GF-D8 (cell line): ENCODE measurements at places on chromosomes 5 and 9.

DNA sequence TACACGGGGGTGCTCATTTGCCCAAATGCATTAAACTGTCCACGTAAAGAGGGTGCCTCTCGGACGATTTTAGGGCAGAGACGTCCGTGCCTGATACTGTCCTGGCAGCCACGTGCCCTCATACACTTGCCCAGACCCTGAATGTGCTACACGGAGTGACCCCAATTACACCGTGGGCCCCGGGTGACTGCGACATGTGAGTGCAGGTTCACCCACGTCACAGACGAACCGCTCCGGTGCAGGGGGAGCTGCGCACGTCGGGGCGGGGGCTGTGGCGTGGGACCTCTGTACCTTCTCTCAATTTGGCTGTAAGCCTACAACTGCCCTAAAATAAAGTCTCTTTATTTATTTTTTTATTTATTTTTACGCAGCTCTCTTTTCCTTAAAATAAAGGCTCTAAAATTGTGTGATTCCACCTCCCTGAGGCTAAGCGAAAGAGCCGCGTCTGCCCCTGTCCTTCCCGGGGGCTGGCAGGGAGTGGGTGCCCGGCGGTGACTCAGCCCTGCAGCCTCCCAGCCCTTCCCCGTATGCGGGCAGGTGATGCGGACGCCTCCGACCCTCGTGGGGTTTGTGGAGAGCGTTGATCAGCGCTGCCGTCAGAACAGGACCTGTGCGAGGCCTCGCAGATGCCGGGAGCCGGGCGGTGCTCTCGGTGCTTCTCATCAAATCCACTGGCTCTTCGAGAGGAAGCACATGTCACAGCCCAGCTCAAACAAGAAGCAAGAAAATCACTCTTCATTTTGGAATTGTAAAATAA, 9.2 kb upstream of the EGFL7 start:
- DNase-seq: no peak

DNA sequence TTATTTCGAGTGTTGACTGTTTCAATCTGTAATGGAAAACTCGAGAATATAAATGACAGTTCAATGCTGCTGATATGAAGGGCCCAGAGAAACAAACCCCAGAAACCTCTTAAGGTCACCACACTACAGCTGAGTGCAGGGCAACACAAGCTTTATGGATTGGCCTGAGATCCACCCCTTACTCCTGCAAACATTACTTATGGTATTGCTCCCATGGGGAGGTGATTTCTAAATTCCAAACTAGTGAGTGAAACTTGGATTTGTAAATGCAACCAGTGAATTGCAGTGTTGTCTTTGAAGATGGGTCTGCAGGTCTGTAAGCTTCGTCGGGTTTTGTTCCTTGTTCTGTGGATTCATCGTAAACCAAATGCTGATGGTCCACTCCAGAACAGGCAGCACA, 85.4 kb downstream of the NTRK2 start:
- DNase-seq: no peak

- no peak for DNase-seq
These were observed 280.3 kb upstream of the CDH9 start for GRCh38 chr5:27318701-27319100.

GRCh38 chr5:179126506-179126991, 66.4 kb downstream of the ZNF354C start:
- no peak for DNase-seq

GRCh38 chr5:139104577-139105276, 93.4 kb downstream of the SIL1 start:
- DNase-seq: no peak

- no peak for DNase-seq
These were observed 15.0 kb upstream of the PIP5K1B start for GRCh38 chr9:68690088-68690487.

- peak; percentile 92 for DNase-seq
These were observed 75.0 kb downstream of the STK10 start for GRCh38 chr5:172113036-172113435.

- DNase-seq: no peak
These were observed 197.6 kb downstream of the KDM4C start for GRCh38 chr9:6955251-6955921.

- DNase-seq: no peak
These were observed 152.7 kb upstream of the MVB12B start for GRCh38 chr9:126173929-126174328.

DNA sequence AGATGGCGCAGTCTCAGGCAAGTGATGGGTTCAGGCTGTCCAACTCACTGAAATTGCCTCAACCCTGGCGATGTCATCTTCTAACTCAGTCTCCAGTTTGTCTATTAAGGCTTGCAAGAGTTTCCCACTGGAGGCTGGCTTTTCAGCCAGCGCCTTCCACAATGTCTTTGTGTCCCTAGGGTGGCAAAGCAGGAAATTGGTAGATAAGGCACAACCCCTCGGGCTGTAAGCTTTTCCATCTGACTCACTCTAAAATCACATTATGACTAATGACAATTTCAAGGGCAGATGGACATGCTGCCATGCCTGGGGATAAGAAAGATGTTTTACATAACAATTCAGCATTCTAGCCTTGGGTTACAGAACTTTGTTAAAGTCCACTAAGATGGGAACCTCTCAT, 61.9 kb downstream of the MROH2B start:
- no peak for DNase-seq

GRCh38 chr5:174446446-174446845, 277.9 kb upstream of the MSX2 start:
- no peak for DNase-seq

DNA sequence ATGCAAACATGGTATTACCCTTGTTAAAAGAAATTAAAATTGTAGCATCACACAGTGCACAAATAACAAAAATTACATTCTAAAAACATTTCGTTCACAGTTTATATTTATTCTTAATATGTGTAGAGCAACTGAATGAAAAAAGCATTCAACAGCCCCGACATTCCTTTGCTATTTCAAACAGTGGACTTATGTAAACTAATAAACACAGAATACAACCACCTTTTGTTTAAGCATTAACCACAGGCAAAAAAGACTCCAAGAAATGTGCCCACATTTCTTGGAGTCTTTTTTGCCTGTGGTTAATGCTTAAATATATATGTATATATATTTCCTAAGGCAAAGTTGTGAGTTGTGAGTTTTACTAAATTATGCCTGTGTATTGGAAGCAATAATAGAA, 532.5 kb upstream of the DAP start:
- no peak for DNase-seq

GRCh38 chr5:144522698-144523097, 352.0 kb downstream of the KCTD16 start:
- no peak for DNase-seq

GRCh38 chr9:29548436-29548835, 1975.2 kb upstream of the C9orf72 start:
- DNase-seq: no peak

GRCh38 chr5:55576661-55577060, 41.9 kb upstream of the PLPP1 start:
- DNase-seq: no peak

GRCh38 chr9:125393426-125393825, 131.8 kb downstream of the GAPVD1 start:
- no peak for DNase-seq

DNA sequence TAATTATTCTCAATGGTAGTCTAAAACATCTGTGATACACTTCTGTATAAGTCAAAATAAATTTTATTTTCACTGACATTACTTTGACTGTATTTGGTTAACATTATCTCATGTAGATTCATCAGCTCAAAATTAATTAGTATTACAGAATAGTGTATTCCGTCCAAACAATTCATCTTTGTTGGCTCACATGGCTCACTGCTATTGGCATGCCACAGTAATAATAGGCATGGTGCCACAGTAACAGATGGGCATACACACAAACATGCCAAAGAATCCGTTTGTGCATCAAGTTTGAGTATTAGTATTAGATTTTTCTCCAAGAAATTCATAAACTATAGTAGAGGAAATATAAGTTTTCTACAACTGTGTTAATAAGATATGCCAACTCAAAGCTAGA, 14.2 kb downstream of the AP3B1 start:
- no peak for DNase-seq

DNA sequence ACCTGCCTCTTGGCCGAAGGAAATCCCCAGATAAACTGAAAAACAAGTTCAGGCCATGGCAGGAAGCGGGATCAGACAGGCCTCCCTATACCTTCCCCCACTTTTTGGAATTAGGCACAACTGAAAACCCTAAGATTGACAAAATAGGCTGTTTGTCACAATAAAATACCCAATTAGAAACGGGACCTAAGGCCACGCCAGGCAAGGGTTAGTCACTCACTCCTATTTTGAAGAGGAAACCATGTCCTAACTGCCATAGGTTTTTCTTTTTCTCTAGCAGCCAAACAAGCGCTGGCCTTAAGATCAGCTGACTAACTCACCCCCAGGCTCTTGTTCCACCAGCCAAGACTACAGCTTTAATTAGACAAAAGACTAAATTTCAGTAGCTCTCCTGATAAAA, 11.9 kb downstream of the FBP2 start:
- DNase-seq: no peak

DNA sequence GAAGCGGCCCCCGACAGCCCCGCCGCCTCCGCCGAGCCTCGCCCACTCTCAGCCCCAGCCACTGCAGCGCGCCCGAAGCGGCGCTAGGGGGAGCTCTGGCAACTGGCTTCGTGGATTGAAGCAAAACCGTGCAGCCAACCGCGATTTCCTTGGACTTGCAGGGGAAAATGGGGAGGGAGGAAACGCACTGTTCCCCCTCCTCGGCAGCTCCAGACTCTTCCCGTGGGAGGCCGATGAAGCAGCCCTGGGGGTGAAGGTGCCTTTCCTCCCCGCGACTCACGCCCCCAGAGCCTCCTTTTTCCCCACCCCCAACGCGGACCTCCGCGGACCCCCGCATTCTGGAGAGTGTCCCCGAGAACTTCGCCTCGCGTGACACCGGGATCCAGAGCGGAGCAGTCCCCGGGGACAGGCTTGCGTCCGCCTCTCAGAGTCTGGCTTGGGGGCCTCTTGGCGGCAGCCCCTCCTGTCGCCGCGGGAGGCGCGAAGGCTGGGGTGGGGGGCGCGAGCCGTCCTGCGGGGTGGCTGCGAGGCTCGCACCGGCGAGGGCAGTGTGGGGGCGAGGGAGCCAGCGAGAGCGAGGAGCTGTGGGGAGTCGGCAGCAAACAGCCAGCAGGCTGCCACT, 3.8 kb downstream of the IER5L start:
- DNase-seq: peak; percentile 25

- no peak for DNase-seq
These were observed 36.7 kb downstream of the GPR21 start for GRCh38 chr9:123070198-123070597.

- no peak for DNase-seq
These were observed 25.9 kb upstream of the MEGF9 start for GRCh38 chr9:120740132-120740531.

GRCh38 chr5:17219992-17220391, 2.6 kb downstream of the BASP1 start:
- no peak for DNase-seq

DNA sequence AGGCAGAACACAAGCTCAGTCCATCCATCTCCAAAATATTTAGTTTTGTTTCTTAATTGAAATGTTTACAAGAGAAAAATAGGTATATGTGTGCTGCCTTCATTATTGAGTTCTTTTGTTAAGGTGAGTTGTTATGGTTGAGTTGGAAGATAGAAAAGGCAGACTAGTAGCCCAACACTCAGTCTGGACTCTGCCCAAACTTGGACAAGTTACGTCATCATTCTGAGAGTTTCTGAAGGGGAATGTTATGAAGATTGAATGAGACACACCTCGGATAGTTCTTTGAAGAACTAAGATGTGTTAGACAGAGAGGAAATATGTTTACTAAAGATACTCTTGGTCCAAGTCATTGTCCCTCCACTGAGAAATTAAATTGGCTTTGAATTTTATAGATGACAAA, 245.5 kb downstream of the KCTD16 start:
- no peak for DNase-seq

- no peak for DNase-seq
These were observed 105.8 kb upstream of the SPATA31D4 start for GRCh38 chr9:81822301-81822865.

GRCh38 chr5:74196233-74196632, 444.3 kb downstream of the ENC1 start:
- DNase-seq: no peak
